ENCODE measurements at places on chromosomes 5 and 9.

GRCh38 chr9:37917313-37917731, 13.4 kb upstream of the SLC25A51 start:
- no peak for DNase-seq

DNA sequence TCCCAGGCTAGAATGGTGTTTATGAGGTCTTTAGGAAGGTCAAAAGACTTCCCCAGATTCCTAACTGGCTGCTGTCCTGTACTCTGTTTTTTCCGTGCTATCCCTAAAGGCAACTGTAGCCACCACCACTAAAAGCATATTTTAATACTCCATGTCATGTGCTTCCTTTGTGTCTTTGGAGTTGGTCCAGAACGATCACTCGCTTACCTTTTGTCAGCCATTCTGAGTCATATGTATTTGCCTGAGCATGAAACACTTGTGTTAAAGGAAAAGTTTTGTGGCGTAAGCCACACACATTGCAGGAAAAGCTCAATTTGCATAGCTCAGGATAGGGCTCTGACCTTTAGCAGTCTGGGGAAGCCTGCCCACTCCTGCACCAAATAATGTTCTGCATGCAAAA, 299.6 kb downstream of the NTRK2 start:
- no peak for DNase-seq

DNA sequence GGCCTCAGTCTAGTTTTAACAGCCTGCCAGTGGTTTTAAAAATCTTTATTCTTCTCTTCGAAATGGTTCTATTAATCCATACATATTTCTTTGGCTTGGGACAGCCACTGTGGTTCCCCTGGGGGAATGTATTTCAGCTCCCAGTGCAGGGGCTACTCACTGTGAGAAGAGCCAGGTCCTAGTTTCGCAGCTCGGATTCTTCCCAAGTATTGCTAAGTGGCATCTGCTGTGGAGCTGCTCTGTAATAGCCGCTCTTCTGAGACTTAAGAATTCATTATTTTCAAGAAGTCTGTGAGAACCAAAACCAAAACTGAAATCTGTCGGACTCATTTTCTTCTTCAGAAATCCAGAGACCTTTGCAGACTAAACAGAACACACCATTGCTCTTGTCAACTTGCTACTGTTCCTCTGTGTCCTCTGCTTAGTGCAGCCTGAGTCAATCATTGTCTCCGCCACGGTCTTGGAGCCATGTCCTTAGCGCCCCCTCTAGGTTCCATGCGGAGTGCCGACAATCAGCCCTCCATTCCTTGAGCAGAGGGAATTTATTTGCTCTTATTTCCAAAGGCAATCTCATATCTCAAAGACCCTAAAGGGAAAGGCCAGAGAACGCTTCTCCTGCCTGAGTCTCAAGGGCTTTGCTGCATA, 478.2 kb downstream of the SPATA31D1 start:
- DNase-seq, result peak; percentile 23

DNA sequence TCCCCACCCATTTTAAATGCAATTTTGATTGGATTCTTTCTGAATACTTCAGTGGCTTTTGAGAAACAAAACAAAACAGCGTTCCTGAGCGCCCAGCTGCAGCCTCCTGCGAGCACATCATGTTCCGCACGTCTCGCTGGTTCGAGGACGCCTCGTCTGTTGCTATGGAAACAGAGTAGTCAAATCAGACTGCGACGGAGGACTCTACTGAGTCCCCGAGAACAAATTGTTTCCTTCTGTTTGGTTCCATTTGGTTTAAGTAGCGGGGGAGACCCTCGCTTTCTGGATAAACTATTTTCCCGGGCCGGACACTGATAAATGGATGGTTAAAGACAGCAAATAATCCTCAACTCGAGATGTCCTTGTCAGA, 69.0 kb downstream of the SLC28A3 start:
- DNase-seq, result peak; percentile 38

DNA sequence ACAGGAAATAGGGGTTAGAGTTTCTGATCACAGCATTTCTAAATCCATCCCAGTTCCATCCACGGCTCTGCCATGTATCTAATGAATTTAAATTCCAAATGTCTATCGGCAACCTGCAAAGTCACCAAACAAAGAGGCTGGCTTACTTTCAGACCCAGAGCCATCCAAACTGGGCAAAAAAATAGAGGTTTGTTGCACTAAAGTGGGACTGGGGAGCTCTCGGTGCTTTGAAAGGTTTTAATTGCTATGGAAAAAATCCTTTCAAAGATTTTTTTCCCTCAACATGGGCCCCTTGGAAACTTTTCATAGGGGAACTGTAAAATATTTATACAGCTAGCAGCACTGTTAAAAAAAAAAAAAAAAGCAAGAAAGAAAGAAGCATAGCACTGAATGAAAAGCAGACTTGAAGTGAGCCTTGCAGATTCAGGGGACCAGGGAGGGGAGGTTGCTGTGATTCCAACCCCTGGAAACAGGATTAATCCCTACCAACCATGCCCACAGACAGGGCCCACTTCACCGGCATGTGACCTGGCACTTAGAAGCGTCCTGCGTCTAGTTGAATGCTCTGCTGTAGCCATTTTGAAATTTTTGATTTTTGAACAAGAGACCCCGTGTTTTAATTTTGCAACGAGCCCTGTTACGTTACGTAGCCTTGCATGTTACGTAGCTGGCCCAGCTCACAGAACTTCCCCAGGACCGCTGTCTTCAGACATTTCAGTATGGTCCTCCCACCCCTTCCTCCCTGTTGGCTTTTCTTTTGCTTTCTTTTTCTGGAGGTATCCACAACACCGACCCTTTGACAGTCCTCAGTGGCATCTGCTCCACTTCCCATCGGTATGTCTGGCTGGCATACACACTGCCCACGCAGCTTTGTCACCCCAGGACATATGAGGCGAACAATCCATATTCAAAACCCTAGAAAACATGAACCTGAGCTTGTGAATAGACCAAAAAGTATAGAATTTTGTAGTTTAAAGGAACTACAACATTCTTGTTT, 105.3 kb upstream of the NFIB start:
- DNase-seq, result no peak

Measured in hepatic stellate cell (primary cell).